ENCODE measurements at places on chromosomes 1 and 21.

DNA sequence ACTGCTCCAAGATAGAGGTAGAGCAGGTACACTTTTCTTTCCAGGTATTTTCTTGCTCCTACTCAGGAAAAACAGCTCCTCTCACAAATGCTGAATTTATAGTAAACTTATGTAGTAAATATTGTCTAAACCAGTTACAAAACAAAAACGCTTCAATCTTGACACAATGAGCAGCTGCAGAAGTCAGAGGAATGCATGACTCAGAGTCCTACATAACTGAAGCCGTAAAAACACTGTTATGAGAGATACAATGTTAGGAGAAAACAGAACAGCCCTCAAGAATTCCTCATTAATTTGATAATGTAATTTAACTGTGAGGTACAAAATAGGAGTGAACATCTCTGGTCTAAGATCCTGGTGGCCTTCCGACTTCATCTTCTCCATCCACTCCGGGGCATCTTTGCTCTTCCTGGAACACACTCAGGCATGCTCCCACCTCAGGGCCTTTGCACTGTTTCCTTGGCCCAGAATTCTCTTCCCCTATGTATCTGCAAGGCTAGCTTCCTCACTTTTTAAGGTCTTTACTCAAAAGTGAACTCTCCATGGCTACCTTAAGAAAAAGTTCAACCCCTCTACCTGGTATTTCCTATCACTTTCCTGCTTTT lies 138.5 kb downstream of the SLC45A1 start:
- DNase-seq = peak; percentile 47

GRCh38 chr1:64961923-64962322 lies 4.4 kb downstream of the JAK1 start:
- no peak for DNase-seq

- no peak for DNase-seq
Observed at GRCh38 chr1:53051676-53052075, 10.3 kb upstream of the PODN start.

DNA sequence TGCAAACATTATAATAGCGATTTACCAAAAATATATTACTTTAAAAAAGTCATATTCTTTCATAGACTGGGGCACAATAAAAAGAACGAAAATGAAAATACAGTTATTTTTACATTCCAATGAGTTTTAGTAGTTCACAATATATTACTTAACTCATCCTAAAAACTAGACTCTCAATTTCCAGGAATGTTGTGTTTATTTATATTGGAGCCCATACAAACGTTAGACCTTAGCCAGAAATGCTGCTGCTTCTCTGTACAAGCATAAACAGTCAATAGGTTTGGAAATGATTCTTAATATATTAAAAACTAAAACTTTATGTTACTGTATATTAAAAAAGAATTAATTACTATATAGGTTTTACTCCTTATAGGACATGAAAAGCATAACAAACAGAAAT lies 302.3 kb downstream of the BRINP3 start:
- no peak for DNase-seq

- DNase-seq = peak; percentile 59
Observed at GRCh38 chr21:33383056-33383888, 19.9 kb upstream of the IFNGR2 start.

GRCh38 chr1:5002676-5003075 lies 348.3 kb downstream of the AJAP1 start:
- no peak for DNase-seq

DNA sequence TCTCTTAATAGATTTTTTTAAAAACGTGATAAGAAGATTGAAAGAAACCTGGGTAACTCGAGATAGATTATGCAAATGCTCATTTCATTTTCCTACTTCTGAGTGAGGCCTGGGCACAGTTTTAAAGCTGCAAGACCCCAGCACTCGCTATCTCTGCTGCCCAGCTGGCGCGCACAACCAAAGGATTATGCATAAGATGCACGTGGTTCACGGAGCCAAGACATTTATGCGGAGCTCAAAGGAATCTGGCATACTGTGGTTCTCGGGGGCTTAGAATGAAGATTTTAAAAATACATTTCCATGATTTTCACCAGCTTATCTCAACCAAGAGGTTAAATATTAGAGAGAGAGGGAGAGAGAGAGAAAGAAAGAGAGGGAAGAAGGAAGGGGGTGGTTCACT lies 210.9 kb downstream of the DSCAM start:
- DNase-seq = no peak

- DNase-seq = no peak
Observed at GRCh38 chr1:230130172-230130944, 63.3 kb downstream of the GALNT2 start.

- DNase-seq = no peak
Observed at GRCh38 chr1:182495002-182495401, 45.1 kb downstream of the RGSL1 start.

- no peak for DNase-seq
Observed at GRCh38 chr1:111888740-111889376, 100.6 kb downstream of the KCND3 start.

DNA sequence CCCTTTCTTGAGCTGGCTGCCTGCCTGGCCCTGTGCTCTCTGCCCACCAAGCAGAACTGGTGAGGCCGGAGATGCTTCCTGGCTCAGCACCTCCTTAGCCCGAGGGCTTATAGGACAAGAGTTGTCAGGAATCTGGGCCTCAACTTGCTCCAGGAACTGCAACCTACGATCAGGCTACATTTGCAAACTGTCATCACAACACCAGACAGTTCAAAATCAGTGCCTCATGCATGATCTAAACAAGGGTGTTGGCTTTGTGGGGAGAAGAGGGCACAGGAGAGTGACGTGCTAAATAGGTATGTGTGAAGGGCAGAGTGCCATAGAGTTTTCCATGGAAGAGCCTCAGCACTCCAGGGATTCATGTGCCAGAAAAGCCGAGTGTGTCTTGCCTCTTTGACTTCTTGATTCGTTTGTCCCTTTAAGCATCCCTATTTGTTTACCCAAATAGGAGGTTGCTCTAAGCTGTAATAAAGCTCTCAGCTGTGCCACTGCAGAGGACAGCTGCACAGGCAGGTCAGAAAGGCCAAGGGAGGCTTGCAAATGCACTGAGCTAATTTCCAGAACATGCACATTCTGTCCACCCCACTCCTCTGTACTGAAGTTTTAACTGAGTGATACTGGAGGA lies 30.2 kb upstream of the NEK2 start:
- no peak for DNase-seq

- no peak for DNase-seq
Observed at GRCh38 chr1:58477390-58477789, 69.1 kb downstream of the OMA1 start.

DNA sequence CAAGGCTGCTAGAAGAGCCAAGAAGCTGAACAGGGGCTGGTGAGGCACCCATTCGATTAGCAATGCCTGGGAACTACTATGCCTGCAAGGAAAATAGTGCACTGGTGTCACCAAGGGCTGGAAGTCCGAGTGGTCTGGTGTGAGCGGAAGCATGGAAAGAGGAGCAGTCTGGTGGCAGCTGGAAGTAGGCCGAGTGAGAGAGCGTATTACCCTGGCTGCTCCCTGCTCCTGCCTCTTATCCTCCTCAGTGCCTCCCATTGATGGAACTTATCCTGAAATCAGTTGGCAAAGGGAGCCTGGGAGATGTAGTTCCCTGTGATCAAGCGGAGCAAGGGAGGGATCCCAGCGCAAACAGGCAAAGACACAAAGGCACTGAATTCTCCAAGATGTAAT lies 9.6 kb downstream of the SMAP2 start:
- no peak for DNase-seq

DNA sequence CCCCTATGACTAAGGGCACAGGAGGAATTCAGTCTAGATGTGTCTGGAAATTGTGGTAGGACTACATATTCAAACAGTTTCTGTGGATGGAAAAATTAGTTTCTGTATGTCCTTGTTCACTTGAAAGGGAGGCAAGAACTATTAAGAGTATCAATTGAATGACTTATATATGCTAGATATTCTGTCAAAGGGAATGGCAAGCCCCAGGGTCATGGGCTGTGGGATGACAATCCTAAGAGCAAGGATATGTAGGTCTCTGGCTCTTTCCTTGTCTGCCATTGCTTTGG lies 383.5 kb upstream of the B3GALT2 start:
- no peak for DNase-seq

- no peak for DNase-seq
Observed at GRCh38 chr1:143698016-143698415, 273.8 kb downstream of the FAM72C start.

DNA sequence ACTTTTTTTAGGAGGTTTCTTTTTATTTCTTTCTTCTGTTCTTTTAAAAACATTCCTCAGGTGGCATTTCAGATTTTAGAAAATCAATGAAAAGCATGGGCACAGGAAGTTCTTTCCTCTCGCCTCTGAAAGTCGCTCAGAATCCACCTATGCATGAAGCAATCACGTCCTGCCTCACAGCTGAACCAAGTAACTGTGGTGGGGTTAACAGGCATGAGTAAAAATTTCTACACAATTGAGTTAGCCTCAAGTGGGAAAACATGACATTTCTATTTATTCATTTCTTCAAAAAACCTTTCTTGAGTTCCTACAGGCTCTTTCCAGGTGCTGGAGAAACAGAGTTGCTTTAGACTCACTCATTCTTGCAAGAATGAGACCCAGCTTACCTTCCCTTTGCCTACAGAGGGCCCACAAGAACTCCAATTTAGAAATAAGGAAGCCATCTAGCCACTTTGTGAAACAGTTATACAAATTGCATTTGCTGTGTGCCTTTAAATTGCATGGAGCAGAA lies 508.9 kb upstream of the PKN2 start:
- no peak for DNase-seq

GRCh38 chr1:225755671-225756319 lies 21.8 kb upstream of the SRP9 start:
- no peak for DNase-seq

- no peak for DNase-seq
Observed at GRCh38 chr1:212035835-212036605, 472 bp downstream of the DTL start.

- no peak for DNase-seq
Observed at GRCh38 chr1:152169366-152170025, 10.5 kb upstream of the RPTN start.

DNA sequence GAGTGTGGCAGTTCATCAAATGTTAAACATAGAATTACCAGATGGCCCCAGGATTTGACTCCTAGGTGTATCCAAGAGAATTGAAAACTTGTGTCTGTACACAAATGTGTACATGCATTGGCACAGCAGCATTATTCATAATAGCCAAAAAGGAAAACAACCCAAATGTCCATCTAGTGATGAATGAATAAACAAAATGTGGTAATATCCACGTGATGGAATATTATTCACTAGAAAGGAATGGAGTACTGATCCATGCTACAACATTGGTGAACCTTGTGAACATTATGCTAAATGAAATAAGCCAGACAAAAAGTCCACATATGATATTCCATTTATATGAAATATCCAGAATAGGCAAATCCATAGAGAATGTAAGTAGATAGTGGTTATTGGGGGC lies 77.7 kb downstream of the RAVER2 start:
- no peak for DNase-seq

DNA sequence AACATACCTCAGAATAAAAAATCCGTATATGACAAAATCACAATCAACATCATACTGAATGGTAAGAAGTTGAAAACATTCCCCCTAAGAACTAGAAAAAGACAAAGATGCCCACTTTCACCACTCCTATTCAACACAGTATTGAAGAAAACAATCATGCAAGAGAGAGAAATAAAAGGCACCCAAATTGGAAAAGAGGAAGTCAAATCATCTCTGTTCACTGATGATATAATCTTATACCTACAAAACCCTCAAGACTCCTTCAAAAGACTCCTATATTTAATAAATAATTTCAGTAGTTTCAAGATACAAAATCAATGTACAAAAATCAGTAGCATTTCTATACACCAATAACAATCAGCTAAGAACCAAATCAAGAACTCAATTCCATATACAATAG lies 14.7 kb downstream of the PGLYRP4 start:
- no peak for DNase-seq

DNA sequence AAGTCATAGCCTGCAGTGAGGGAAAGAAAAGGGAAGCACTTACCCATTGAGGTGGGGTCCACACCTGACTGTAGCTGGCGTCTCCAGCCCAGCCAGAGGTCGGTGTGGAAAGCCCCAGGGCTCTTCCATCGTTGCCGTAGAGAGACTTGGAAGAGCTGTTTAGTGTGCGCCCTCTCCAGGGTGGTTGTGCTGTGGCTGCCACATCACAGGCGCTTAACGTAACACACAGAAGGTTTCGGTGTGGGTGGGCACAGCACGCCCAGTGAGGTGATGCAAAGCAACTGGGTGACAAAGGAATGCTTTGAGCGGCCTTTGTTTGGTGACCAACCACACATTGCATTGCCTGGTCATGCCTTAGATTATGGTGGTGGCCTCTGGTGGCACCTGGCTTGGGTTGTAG lies 36.8 kb upstream of the KIF1B start:
- DNase-seq = no peak

DNA sequence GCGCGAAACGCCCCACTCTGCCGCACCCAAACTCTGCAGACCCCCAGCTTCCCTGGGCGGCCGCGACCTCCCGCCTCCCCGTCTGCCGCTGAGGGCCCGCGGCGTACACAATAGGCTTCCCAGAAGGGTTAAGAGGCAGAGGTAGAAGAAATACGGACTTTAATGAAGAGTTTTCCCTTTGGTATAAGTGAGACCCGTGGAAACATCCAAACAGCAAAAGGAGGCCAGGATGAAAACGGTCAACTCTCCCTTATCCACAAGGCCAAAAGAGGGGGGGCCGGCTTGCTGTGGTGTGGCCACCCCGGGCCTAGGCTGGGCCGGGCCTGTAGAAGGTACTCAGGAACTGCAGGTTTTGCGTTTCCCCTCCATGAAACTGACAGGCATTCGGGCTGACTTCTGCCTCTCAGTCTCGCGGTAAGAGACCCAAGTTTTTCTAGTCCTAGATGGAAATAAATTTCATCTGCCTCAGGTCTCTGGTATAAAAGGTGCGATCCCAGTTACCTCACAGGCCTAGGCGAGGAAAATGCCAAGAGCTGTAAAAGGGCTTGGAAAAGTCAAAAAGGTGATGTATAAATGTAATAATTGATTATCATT lies 671 bp upstream of the PYGO2 start:
- no peak for DNase-seq

Measured in GM04504 (cell line).